Psoas muscle (tissue), 8 donors: ENCODE measurements at places on chromosomes 7 and 10. TPM values are rescaled to one million over a fixed set of nuclear protein-coding genes. Genes with fewer than 3 reads are reported as not detected.

DNA sequence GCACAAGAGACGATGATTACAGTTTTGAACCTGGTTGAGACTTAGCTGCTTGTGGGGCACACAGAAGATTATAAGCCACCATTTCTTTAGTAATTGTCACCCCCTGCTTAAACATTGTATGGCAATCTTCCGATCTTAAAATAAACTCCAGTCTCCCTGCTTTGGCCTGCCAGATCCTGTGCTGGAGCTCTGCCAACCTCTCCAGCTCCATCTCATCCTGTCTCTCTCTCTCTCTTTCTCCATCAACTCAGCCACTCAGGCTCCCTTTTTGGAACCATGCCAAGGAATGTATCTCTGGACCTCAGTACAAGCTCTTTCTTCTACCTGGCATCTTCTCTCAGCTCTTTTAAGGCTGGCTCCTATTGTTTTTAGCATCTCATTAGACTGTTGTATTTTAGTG, 1053.2 kb downstream of the REEP3 start:
- no peak for DNase-seq

DNA sequence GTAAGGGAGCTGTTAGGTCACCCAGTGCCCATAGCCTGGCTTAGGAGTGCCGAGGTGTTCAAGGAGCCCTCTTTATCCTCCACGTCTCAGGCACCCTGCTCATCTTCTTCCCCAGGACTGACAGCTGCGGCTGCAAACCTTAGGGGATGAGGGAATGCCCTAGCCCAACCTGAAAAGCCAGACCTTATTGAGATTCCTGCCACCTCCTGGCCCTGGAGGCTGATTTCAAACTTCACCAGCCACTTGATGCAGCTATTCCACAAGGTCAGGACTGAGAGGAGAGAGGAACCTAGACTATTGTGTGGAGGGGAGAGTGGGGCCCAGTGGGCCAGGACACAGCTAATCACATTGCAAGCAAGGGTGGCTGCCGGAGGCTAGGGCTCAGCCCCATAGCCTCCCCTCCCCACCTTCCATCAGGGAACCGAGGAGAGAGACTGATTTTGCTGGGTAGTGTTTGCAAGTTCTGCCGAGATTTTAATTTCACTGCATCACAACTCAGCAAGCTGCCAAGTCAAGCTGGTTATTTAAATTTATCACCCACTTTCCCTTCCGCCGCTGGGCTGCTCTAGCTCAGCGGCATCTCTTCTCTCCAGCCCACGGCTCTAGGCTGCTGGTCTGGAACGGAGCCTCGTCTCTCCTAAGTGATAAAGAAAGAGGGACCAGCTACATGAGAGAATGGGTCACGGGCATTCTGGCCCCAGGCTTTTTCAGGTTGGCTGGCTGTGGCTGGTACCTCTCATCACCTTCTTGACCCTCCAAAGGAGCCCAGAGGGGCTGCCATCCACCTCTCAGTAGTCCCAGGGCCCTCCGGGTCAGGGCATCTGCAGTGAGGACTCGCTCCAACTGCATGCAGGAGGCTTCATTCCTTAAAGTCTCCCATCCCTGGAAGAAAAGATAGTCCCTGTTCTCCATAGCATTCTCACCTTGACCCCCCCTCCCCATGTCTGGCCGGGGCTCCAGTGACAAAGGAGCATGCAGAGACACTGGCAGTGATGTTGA, 66.7 kb downstream of the PAX2 start:
- no peak for DNase-seq

- no peak for DNase-seq
Observed at GRCh38 chr10:70711911-70712310, 39.6 kb downstream of the ADAMTS14 start.

DNA sequence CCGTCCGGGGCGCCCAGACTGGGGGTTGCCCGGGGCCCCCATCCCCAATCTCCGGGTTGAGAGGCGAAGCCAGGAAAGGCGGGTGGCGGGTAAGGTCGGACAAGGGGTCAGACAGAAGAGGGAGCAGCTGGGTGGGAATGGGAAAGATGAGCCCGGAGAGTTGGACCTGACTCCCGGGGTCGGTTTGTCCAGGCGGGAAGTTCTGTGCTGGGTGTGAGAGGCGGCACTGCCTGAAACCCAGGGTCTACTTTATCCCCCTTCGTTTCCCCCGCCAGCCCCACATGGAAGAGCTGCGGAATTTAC, 675 bp downstream of the SLC4A2 start:
- DNase-seq, result no peak

DNA sequence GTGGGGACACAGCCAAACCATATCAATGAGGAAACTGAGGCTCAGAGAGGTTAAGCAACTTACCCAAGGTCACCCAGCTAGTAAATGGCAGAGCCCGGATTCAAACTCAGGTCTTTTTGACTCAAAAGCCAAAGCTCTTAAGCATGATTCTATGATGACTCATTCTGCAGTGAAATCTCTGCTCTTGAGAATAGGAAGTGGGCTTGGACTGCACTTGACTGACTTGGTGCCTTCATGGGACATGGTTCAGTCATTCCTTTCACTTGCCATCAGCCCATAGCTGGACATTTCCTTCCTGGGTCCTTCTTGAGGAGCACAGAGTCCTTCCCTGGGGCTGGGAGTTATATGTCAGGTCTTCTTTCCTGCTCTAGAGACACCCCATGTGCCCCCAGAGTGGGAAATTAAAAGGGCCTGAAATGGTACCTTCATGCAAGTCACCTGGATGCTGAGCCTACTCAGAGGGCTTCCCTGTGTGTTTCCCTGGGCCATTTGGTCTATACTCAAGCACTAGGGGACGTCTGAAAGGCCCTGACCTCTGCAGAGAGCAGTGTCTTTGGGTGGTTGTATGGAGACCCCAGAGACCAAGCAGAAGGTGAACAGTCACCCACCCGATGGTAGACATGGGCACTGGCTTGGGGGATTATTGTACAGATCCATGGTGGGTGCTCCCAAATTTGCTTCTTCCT, 62.4 kb upstream of the SDK1 start:
- DNase-seq, result no peak

DNA sequence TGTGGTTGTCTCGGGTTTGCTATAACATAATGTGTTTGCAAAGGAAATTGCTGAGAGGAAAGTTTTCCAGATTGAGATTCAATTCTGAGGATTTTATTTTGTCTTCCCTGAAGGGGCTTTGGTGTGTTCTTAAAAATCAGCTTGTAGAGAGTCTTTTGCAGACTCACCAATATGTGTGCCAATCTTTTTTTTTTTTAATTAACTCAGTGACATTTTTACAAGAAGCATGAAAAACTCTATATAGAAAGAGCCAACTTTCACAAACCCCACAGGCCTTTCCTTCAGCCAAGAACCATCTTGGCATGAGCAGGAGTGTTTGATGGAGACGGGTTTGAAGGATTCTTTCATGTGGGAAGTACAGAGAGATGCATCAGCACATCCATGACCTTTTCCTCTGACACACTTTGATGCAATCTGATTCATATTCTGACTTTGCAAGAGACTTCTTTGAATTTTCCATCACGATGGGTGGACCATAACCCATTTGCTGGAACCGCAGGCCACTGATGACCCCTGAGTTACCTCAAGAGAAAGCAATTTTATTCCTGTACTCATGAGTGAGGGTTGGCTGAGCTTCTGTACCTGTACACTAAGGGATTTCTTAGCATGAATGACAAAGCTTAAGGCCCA, 892.6 kb downstream of the XPNPEP1 start:
- no peak for DNase-seq

GRCh38 chr7:91910171-91910570, 29.7 kb upstream of the MTERF1 start:
- DNase-seq, result no peak

DNA sequence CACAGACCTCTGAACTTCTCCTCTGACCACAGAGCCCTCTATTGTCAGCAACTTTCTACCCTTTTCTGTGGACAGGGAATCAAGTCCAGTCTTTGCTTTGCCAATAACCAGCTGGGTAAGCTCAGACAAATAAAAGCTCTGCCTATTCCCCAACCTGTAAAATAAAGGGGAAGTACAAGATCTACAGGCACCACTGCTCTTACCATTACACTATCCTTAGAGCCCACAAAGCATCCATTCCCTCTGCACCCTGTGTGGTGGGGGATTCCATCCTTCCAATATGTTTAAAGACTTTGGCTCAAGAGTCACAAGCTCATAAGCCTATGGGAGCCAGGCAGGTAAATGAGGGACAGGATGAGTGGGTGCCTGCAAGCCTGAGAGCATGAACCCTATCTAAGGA, 88.2 kb downstream of the PARD3 start:
- DNase-seq, result no peak

GRCh38 chr10:87916515-87916914, 53.1 kb downstream of the PTEN start:
- DNase-seq, result no peak

- DNase-seq, result no peak
Observed at GRCh38 chr7:38502289-38502688, 128.9 kb downstream of the AMPH start.

- no peak for DNase-seq
Observed at GRCh38 chr7:17962652-17963051, 22.4 kb upstream of the SNX13 start.

GRCh38 chr10:90958781-90959180, 37.9 kb upstream of the ANKRD1 start:
- DNase-seq, result no peak

GRCh38 chr10:89118091-89118490, 89.0 kb downstream of the CH25H start:
- no peak for DNase-seq

DNA sequence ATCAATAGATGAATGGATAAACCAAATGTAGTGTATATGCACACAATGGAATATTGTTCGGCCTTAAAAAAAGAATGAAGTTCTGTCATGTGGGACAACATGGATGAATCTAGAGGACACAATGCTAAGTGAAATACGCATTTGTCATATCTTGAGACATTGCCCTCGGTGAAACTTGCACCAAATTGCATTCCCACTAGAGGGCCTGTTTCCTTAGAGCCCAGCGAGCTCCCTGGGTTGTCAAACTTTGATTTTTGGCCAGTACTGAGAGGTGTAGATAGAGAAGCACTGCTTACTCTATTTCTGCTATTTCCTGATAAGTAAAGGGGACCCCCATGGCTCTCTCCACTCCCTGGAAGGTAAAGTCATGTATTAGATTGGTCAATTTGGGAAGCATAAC, 157.1 kb downstream of the GPAM start:
- no peak for DNase-seq

- no peak for DNase-seq
Observed at GRCh38 chr7:137443616-137444015, 100.1 kb upstream of the PTN start.

- DNase-seq, result no peak
Observed at GRCh38 chr7:49768835-49769234, 4.6 kb upstream of the VWC2 start.

- no peak for DNase-seq
Observed at GRCh38 chr7:150826061-150826849, 25.7 kb downstream of the TMEM176A start.

GRCh38 chr7:114932991-114933390, 11.1 kb downstream of the MDFIC start:
- no peak for DNase-seq

GRCh38 chr7:21507627-21508343, 35.1 kb upstream of the DNAH11 start:
- peak; percentile 19 for DNase-seq

GRCh38 chr7:152395112-152395511, 40.7 kb downstream of the KMT2C start:
- no peak for DNase-seq

DNA sequence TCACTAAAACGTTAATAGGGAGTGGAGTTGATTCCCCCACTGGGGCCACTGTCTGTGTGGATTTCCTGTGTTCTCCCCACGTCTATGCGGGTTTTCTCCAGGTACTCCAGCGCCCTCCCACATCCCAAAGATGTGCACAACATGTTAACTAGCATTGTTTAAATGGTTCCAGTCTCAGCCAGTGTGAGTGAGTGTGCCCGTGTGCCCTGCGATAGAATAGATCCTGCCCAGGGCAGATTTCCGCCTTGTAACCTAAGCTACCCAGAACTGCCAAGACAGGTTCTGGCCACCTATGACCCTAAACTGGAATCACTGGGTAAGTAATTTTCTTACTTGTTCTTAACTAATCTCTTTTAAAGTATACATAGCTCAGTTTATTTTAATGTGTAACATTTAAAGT, 58.5 kb downstream of the CCDC6 start:
- DNase-seq, result no peak

DNA sequence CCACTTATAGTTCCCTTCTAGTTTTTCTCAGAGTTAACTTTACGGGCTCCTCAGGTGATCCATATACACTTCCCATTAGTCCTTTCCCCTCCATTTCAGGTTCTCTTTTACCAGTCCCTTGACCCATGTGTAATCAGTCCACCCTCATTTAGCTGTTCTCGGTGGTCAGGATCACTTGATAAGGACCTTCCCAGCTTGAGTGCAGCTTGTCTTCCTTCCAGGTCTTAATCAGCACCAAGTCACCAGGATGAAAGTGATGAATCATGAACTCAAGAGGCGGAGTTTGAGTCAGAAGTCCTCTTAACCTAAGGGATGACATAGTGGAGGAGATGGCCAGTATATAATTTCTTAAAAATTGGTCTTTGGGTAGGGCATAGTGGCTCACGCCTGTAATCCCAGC, 63.1 kb upstream of the CNTNAP2 start:
- no peak for DNase-seq

DNA sequence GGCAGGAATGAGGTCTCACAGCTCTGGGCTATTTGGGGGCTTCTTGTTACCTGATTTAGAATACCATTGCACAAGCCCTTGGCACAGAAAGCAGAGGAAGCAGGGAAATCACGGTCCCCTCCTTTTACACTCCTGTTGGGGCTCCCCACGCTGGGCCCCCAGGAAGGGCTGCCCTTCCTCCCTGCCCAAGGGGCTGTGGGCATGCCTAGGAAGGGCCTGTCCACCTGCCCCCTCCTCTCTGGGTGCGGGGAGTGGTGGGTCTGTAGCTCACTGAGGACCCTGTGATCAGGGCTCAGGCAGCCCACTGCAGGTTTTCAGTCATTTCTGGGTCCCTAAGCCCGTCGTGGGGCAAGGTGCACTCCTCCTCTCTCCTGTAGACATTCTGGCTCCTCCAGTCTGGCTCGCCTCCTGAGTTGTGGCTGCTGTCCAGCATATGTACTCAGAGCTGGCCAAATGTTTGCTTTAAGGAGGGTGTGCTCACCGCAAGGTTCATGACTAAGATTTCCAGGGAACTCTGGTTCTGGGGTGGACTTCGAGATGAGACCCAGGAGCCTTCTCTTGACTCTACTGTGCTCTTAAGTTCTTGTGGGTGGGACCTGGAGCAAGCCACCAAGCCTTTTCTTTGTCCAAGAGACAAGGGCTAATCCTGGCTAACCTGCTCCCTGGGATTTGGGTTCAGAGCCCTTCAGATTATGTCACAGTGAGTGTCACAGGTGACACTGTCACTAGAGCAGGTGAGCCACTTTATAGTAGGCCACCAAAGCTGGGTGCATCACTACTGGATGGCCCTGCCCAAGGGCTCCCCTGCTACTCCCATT, 56.0 kb downstream of the TACR2 start:
- peak; percentile 90 for DNase-seq

Gene OR2A1
- total RNA-seq, result not detected

Gene MRLN
- total RNA-seq, result 219 TPM

Gene IGFBP3
- total RNA-seq, result 38.0 TPM

Gene HECTD2
- 5.9 TPM for total RNA-seq

Gene ASB10
- total RNA-seq, result 9.7 TPM

Gene NOD1
- 2.6 TPM for total RNA-seq

Gene FGFBP3
- 0.97 TPM for total RNA-seq

Gene BUD31
- total RNA-seq, result 30.2 TPM

Gene PDZD7
- 0.54 TPM for total RNA-seq

Gene CALML3
- not detected for total RNA-seq

Gene SFTPA1
- total RNA-seq, result 1.1 TPM

Gene PGAM2
- 262 TPM for total RNA-seq

Gene RASSF4
- 15.2 TPM for total RNA-seq

Gene HKDC1
- not detected for total RNA-seq

Gene DRGX
- not detected for total RNA-seq

Gene PVRIG
- 0.61 TPM for total RNA-seq

Gene PAX2
- not detected for total RNA-seq

Gene TFR2
- total RNA-seq, result not detected

Gene ETV1
- total RNA-seq, result 1.5 TPM
